Spinal cord (tissue), 10 donors: ENCODE measurements at places on chromosomes 3 and 15.
A peak's percentile ranks its signal among the peaks of the same experiment; 100 is the strongest.

GRCh38 chr3:32089476-32089875 is 16.9 kb upstream of the GPD1L start:
- H3K27me3 ChIP-seq: no peaks in the 10 kb centered on the region
- H3K27ac ChIP-seq: no peak overlapping the region
- no peaks in the 10 kb centered on the region for H3K36me3 ChIP-seq
- H3K4me1 ChIP-seq: no peaks in the 10 kb centered on the region
- no peak overlapping the region for H3K4me3 ChIP-seq

DNA sequence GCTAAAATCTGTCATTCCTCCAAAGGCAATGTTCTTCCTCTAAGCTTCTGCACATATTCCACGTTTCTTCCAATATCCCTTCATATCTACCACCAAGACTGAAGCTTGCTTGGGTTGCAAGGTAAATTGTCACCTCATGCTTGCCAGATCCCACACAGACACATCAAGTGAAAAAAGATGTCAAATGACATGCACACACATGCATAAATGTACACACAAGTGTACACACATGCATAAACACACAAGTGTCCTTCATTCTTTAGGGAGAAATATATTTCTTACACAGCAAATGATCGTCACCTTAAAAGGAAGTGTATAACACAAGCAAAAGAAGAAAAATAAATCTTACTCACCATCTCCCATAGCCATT is 59.4 kb downstream of the CLASP2 start:
- H3K27ac ChIP-seq: peak overlapping the region; percentile 97
- H3K27me3 ChIP-seq: no peaks in the 10 kb centered on the region

- no peaks in the 10 kb centered on the region for H3K27me3 ChIP-seq
- no peak overlapping the region for H3K27ac ChIP-seq
- H3K4me1 ChIP-seq: peaks cover 25% of the 10 kb centered on the region
- DNase-seq: no peak
- H3K36me3 ChIP-seq: peaks cover 11% of the 10 kb centered on the region
These were observed 17.6 kb downstream of the RLBP1 start for GRCh38 chr15:89203705-89204273.

DNA sequence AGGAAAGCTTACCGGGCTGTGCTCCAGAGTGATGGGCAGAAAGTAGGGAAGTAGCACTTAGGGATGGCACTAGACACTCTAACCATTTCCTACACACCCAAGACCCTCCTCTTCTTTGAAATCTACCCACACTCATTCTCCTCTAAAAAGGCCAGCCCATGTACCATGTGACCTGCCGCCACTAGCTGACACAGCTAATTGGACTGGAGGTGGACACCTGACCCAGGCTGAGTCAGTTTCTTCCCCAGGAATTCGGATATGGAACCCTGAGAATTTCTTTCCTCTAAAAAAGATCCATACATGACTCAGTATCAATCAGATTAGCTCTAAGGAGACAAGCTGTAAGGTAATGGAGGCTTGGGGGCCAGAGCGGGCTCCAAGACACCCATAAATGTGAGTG is 60.1 kb downstream of the DCLK3 start:
- H3K4me1 ChIP-seq: no peaks in the 10 kb centered on the region
- no peak overlapping the region for H3K4me3 ChIP-seq
- H3K27me3 ChIP-seq: no peaks in the 10 kb centered on the region

GRCh38 chr3:10417847-10418246 is 87.5 kb downstream of the ATP2B2 start:
- no peak overlapping the region for H3K4me3 ChIP-seq
- H3K36me3 ChIP-seq: peaks cover 31% of the 10 kb centered on the region

GRCh38 chr15:42528970-42529369 is 19.6 kb downstream of the LRRC57 start:
- no peak for DNase-seq
- H3K27me3 ChIP-seq: no peaks in the 10 kb centered on the region
- no peak overlapping the region for H3K27ac ChIP-seq
- no peak overlapping the region for H3K4me3 ChIP-seq
- peaks cover 8% of the 10 kb centered on the region for H3K36me3 ChIP-seq
- H3K4me1 ChIP-seq: no peaks in the 10 kb centered on the region

DNA sequence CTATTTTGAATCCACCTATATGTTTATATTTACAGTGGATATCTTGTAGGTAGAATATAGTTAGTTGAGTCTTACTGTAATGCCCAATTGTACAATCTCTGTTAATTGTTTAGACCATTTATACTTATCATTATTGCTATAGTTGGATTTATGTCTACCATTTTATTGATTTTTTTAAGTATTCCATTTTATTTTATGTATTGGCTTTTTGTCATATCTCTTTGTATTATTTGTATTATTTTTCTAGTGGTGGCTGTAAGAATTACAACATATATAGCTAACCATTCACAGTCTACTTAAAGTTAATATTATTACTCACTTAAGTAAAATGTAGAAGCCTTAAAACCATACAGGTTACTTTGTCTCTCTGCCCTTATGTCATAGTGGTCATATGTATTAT is 46.1 kb downstream of the SLC2A2 start:
- no peak overlapping the region for H3K27ac ChIP-seq
- H3K27me3 ChIP-seq: no peaks in the 10 kb centered on the region
- no peak overlapping the region for H3K4me3 ChIP-seq

- no peak overlapping the region for H3K27ac ChIP-seq
- no peak for DNase-seq
- H3K36me3 ChIP-seq: no peaks in the 10 kb centered on the region
- no peaks in the 10 kb centered on the region for H3K4me1 ChIP-seq
These were observed 130.2 kb upstream of the SGO1 start for GRCh38 chr3:20316238-20316637.

- H3K27ac ChIP-seq: no peak overlapping the region
- DNase-seq: no peak
- no peaks in the 10 kb centered on the region for H3K27me3 ChIP-seq
- no peak overlapping the region for H3K4me3 ChIP-seq
These were observed 645.7 kb downstream of the PDCD6IP start for GRCh38 chr3:34444137-34444536.

DNA sequence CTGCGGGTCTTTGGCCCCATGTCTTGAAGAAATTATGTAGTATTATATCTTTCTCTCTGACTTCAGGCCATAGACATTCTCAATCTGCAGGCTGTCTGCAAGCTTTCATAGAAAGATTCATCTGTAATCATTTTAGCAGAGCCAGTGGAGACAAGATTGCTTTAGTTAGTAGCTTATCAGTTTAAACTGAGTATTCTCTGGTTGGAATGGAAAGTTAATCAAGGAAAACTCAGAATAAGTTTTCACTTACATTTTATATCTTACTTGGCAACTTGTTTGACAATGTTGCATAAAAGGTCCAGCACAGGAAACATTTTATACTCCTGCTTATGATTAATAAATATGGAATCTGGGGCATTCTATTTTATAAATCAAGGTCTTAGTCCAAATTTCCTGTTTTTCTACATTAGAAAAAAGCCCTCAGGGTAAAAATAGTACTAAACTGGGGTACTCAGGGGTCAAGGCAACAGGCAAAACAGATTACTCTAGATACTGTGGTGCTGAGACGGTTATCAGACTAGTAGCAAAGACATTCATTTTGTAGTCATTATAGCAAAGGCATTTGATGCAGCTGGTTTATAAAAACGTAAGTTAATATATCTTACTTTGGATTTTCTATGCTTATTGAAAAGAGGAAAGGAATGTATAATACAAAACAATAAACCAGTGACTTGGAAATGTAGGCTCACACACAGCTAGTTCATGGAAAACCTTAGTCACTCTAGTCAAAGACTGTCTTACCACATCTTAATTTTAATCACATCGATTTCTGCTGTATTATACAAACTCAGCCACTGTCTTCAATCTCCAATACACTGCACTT is 45.2 kb upstream of the FILIP1L start:
- H3K27ac ChIP-seq: peak overlapping the region; percentile 10
- H3K27me3 ChIP-seq: no peaks in the 10 kb centered on the region
- no peaks in the 10 kb centered on the region for H3K36me3 ChIP-seq
- no peaks in the 10 kb centered on the region for H3K4me1 ChIP-seq

GRCh38 chr3:130582457-130583153 is 65.6 kb downstream of the COL6A6 start:
- no peak overlapping the region for H3K27ac ChIP-seq
- no peaks in the 10 kb centered on the region for H3K36me3 ChIP-seq
- no peaks in the 10 kb centered on the region for H3K27me3 ChIP-seq
- H3K4me3 ChIP-seq: no peak overlapping the region
- DNase-seq: no peak

GRCh38 chr3:56775838-56776555 is 25.8 kb downstream of the ARHGEF3 start:
- peaks cover 6% of the 10 kb centered on the region for H3K4me1 ChIP-seq
- H3K27me3 ChIP-seq: no peaks in the 10 kb centered on the region
- H3K27ac ChIP-seq: no peak overlapping the region
- peaks cover 2% of the 10 kb centered on the region for H3K36me3 ChIP-seq
- H3K4me3 ChIP-seq: no peak overlapping the region
- no peak for DNase-seq

GRCh38 chr15:47184003-47184907 is 533.0 kb upstream of the SEMA6D start:
- peak overlapping the region; percentile 89 for H3K27ac ChIP-seq
- no peaks in the 10 kb centered on the region for H3K27me3 ChIP-seq
- no peaks in the 10 kb centered on the region for H3K36me3 ChIP-seq
- peak; percentile 47 for DNase-seq
